Hippocampal formation (tissue), 2 donors: ENCODE measurements at places on chromosomes 1 and 21.

- DNase-seq, result no peak
Measured at GRCh38 chr1:51784997-51785421, 93.5 kb downstream of the NRDC start.

GRCh38 chr1:182143825-182144645 is 82.5 kb upstream of the ZNF648 start:
- DNase-seq, result peak; percentile 70

- DNase-seq, result peak; percentile 45
Measured at GRCh38 chr1:209585672-209586071, 2.2 kb downstream of the CAMK1G start.

GRCh38 chr1:230072866-230073265 is 5.8 kb downstream of the GALNT2 start:
- no peak for DNase-seq

DNA sequence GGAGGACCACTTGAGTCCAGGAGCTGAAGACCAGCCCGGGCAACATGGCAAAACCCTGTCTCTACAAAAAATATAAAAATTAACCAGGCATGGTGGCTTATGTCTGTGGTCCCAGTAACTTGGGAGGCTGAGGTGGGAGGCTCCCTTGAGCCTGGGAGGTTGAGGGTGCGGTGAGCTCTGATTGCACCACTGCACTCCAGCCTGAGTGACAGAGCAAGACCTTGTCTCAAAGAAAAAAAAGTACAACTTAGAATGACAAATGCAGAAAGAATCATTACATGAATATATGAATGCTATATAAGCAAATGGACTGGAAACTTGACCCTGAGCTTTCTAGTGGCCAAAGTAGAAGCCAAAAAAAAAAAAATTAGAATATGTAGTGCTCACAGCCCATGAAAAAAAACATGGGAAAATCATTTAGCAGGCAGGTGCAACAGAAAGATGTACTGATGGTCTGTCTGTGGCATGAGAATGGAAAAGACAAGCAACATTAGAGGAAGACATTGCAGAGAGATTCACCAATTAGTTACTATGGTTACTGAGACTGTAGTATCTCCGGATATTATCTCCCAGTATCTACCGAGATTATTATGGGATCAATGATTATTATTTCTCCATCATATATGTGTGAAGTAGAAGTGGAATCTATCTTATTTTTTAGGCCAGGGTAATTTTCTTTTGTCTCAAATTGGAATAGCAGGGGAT is 19.2 kb downstream of the ELAPOR1 start:
- DNase-seq, result no peak
